Pancreas (tissue), 10 donors: ENCODE measurements at places on chromosomes 12 and 14.

DNA sequence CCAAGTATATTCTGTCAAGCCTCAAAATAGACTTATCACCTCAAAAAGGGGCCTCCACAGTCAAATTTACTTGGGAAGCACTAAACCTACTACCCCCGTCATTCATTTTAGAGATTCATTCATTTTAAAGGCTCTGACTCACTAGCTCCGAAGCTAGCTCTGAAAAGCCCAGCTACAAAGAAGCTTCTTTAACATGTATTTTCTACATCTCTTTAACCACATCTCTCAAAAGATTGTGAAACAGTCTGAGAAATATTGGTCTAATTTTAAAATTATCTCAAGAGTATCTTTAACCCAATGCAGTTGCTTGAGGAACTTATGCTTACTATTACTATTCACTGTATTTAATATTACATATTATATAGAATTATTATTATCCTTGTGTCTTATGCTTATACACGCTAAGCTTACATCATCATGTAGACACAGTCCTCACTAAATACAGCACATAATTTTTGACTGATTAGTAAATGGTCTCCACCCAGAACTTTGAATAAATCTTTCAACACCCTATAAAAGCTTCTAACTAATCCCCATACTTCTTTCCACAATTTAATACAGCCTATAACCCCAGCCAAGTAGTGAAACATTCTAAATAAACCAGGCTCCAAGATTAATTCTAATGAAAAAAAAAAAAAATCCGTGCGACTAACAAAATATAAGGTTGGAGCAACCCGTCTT, 7.8 kb downstream of the NT5DC3 start:
- H3K36me3 ChIP-seq = no peaks in the 10 kb centered on the region
- H3K27me3 ChIP-seq = no peaks in the 10 kb centered on the region
- no peak overlapping the region for H3K27ac ChIP-seq

DNA sequence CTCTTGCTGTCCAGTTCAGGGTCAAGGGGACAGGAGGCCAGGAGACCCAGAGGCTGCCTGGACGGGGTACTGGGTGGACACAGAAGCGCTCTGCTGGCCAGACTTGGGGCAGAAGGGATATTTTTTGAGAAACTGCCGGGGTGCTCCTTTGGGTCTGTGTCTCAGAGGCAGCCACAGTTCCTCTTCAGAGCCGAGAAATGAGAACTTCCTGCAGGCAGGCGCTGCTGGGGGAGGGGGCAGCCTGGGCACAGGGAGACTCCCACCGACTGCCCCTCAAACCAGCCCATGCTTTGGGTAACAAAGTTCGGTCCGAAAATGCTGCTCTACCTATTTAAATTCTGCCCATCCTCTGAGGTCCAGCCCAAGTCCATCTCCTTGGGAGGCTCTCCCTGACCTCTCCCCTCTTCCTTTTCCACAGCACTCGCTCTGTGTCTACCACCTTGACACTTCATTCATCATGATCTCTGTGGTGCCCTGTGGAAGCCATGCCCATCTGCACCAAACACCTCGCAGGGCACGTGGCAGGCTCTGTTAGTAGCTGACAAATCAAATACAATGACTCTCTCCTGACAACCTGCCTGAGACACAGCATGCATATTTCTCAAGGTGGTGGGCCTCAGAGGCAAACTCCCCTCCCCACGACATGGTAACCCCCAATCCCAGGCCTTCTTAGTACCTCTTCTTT, 16.4 kb downstream of the HDAC7 start:
- no peaks in the 10 kb centered on the region for H3K27me3 ChIP-seq
- no peaks in the 10 kb centered on the region for H3K36me3 ChIP-seq
- H3K4me3 ChIP-seq = no peak overlapping the region
- peaks cover 40% of the 10 kb centered on the region for H3K4me1 ChIP-seq

GRCh38 chr12:118536306-118536906, 160.1 kb downstream of the SUDS3 start:
- H3K36me3 ChIP-seq = no peaks in the 10 kb centered on the region
- no peaks in the 10 kb centered on the region for H3K27me3 ChIP-seq
- no peaks in the 10 kb centered on the region for H3K4me1 ChIP-seq
- H3K27ac ChIP-seq = no peak overlapping the region
- no peak for DNase-seq

- no peak for DNase-seq
- no peak overlapping the region for H3K27ac ChIP-seq
- H3K36me3 ChIP-seq = no peaks in the 10 kb centered on the region
- H3K27me3 ChIP-seq = no peaks in the 10 kb centered on the region
- H3K4me3 ChIP-seq = no peak overlapping the region
- H3K4me1 ChIP-seq = no peaks in the 10 kb centered on the region
Observed at GRCh38 chr12:103757248-103757647, 83.8 kb downstream of the NT5DC3 start.

- no peaks in the 10 kb centered on the region for H3K36me3 ChIP-seq
- H3K4me3 ChIP-seq = no peak overlapping the region
- H3K27me3 ChIP-seq = no peaks in the 10 kb centered on the region
- H3K4me1 ChIP-seq = no peaks in the 10 kb centered on the region
- H3K27ac ChIP-seq = no peak overlapping the region
- DNase-seq = no peak
Observed at GRCh38 chr12:25438638-25439037, 114.4 kb downstream of the LMNTD1 start.

DNA sequence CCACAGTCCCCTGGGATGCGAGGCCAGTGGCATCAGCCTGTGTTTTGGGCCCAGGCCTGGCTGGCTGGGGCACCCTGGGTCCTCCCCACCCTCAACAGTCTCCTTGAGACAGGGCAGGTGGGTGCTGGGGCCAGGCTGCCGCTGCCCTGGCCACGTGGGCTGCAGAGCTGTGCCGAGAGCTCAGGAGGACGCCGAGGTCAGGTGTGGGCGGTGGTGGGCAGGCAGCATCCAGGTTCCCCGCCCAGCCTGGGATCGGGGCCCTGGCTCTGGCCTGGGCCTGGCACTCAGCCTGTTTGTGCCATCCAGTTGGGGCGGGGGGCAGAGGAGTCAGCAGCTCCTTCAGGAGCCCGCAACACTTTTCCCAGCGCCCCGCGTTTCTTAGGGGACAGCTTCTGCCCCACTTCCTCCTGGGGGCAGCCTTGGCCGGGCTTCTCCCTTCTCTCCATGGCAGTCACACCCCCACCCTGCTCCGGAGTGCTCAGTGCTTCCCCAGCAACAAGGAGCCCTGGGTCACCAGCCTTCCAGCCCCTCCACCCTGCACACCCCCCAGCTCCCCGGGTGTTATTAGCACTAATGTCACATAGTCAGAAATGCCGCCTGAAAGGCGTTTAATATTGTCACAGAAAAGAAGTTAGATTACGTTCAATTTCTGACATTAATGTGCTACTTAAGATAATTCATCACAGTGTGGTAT, 30.8 kb downstream of the KIF26A start:
- DNase-seq = no peak
- no peak overlapping the region for H3K4me3 ChIP-seq
- H3K27ac ChIP-seq = no peak overlapping the region
- H3K4me1 ChIP-seq = no peaks in the 10 kb centered on the region
- H3K27me3 ChIP-seq = no peaks in the 10 kb centered on the region

DNA sequence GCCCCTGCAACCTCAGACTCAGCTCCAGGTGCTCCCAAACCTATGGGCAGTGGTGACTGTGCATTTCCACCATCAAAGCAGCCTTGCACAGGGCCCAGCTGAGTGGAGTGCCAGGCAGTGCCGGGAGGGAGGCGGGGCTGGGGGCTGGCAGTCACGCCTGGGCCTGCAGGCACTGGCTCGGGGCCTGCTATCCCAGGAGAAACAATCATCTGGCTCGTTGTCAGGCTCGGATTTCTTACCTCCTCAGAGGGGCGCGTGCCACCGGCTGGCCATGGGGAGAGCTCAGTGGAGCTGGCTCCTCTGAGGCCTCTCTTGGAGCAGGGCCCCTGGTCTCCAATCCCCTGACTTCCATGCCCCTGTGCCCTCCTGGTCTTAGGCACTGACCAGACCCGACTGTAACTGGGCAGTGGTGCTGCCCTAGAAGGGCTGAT, 20.2 kb upstream of the PPP1R13B start:
- H3K27me3 ChIP-seq = no peaks in the 10 kb centered on the region
- H3K4me1 ChIP-seq = peaks cover 17% of the 10 kb centered on the region
- peak overlapping the region; percentile 82 for H3K27ac ChIP-seq
- H3K4me3 ChIP-seq = no peak overlapping the region
- peak; percentile 93 for DNase-seq

GRCh38 chr12:104219361-104219892, 3.8 kb downstream of the TXNRD1 start:
- H3K27ac ChIP-seq = peak overlapping the region; percentile 38
- H3K4me1 ChIP-seq = peaks cover 13% of the 10 kb centered on the region
- H3K36me3 ChIP-seq = no peaks in the 10 kb centered on the region
- no peak for DNase-seq

- DNase-seq = no peak
- no peak overlapping the region for H3K4me3 ChIP-seq
- H3K36me3 ChIP-seq = no peaks in the 10 kb centered on the region
Observed at GRCh38 chr12:67112586-67112985, 156.6 kb upstream of the CAND1 start.

- H3K27me3 ChIP-seq = no peaks in the 10 kb centered on the region
- no peak for DNase-seq
Observed at GRCh38 chr14:23589606-23590005, 11.0 kb upstream of the JPH4 start.

DNA sequence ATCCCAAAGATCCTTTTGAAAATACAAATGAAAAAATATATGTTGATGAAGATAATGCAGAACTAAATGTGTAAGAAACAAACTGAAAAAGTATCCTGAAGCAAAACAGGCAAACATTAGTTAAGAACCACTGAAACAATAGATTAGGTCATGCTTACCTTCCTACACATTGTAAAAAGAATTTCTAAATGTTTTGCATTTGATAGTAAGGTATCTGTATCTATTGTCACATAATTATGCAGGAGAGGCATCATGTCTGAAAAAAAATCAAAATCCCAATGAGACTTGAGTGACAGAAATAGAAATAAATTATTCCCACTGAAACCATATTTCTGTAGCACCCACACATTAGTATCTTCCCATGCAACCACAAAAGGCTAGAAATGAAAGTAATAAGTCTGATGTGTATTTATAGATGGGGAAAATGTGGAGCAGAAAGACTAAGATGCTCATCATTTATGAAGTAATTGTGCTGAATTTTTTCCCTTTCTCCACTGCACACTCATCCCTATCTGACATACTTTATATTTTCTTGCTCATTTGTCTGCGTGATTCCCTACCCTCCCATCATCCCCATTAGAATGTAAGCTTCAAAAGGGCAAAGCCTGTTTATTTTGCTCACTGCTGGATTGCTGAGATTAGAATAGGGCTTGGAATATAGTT, 43.5 kb downstream of the IPO8 start:
- H3K36me3 ChIP-seq = no peaks in the 10 kb centered on the region
- no peaks in the 10 kb centered on the region for H3K4me1 ChIP-seq
- no peak overlapping the region for H3K4me3 ChIP-seq
- H3K27ac ChIP-seq = no peak overlapping the region

DNA sequence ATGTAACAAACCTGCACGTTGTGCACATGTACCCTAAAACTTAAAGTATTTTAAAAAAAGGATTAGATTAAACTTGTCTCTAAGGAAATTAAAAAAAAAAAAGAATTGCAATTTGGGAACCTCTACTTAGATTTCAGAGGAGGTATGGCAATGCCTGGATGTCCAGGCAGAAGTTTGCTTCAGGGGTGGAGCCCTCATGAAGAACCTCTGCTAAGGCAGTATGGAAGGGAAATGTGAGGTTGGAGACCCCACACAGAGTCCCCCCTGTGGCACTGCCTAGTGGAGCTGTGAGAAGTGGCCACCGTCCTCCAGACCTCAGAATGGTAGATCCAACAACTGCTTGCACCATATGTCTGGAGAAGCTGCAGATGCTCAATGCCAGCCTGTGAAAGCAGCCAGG, 279.6 kb upstream of the CCDC196 start:
- no peak overlapping the region for H3K27ac ChIP-seq
- no peaks in the 10 kb centered on the region for H3K4me1 ChIP-seq
- no peaks in the 10 kb centered on the region for H3K36me3 ChIP-seq
- no peak for DNase-seq
- no peaks in the 10 kb centered on the region for H3K27me3 ChIP-seq
- H3K4me3 ChIP-seq = no peak overlapping the region

GRCh38 chr12:22981711-22982110, 356.7 kb downstream of the ETNK1 start:
- H3K27me3 ChIP-seq = peaks cover 9% of the 10 kb centered on the region
- H3K4me1 ChIP-seq = no peaks in the 10 kb centered on the region
- no peak overlapping the region for H3K27ac ChIP-seq
- DNase-seq = no peak

- no peaks in the 10 kb centered on the region for H3K36me3 ChIP-seq
- no peak for DNase-seq
- H3K27me3 ChIP-seq = no peaks in the 10 kb centered on the region
- H3K4me1 ChIP-seq = peaks cover 21% of the 10 kb centered on the region
- no peak overlapping the region for H3K4me3 ChIP-seq
Observed at GRCh38 chr14:24422261-24422660, 7.2 kb downstream of the CBLN3 start.

DNA sequence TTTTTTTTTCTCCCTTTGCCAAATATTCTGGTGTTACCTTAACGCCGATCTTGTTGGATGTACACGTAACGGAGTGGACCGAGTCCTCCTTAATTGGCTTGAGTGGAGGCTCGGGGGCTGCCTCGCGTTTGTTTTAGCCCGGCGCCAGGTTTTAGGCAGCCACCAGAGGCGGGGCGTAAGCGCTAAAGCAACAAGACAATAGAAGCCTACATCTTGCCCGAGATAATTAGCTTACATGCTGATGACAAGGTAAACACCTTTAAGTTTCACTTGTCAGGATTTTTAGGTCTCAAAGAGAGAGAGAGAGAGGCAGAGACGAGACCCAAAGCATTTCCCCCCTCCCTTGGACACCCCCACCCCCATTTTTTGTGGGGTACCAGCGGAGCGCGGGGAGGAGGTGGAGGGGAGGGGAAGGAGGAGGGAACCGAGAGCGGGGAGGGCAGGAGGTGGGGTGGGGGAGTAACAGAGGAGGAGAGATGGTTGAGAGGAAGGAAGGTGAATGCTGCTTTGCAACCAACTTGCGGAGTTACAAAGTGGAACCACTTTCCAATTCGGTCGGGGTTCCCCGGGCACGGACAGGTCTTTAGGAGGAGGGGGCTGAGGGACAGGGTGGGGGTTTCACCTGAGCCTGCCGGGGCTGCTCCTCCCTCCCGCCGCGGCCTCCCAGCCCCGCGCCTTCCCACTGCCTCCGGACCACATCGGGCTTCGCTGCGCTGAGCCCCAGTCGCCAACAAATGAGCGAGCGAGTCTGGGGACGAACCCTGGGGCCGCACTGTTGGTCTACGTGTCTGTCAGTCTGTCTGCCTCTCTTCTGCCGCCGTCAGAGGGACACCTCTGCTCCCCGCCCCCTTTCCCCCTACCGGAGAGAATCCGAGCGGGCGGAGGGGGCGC, at the start of gene NKX2-1:
NKX2-1 (minus strand) TSS at position 802 of the 891 bp plus-strand sequence; CDS start at position 699, 103 bp downstream.
- H3K27me3 ChIP-seq = peaks cover 28% of the 10 kb centered on the region
- H3K4me3 ChIP-seq = peak within 1 kb of the TSS; percentile 42
- no peak for DNase-seq
- H3K27ac ChIP-seq = no peak within 1 kb of the TSS
